NCI-H524 (cell line): ENCODE measurements at places on chromosomes 3 and 15.

DNA sequence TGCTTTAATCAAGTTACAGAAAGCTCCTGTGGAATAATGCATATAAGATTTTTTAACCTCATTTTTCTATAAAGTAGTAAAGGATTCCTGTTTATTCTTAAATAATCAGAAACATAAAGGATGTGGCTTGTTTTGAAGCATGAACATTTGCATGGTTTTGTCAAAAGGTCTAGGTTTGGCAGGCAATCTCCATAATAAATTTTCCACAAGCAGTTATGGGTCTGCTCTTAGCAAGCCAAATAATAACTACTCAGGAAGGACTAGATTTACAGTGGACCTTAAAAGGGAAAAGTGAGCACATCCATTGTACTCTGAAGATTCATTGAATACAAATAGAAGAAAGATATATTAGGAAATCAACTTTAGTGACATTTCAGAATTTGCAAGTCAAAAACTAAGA lies 407.3 kb upstream of the CBLB start:
- DNase-seq, result no peak

DNA sequence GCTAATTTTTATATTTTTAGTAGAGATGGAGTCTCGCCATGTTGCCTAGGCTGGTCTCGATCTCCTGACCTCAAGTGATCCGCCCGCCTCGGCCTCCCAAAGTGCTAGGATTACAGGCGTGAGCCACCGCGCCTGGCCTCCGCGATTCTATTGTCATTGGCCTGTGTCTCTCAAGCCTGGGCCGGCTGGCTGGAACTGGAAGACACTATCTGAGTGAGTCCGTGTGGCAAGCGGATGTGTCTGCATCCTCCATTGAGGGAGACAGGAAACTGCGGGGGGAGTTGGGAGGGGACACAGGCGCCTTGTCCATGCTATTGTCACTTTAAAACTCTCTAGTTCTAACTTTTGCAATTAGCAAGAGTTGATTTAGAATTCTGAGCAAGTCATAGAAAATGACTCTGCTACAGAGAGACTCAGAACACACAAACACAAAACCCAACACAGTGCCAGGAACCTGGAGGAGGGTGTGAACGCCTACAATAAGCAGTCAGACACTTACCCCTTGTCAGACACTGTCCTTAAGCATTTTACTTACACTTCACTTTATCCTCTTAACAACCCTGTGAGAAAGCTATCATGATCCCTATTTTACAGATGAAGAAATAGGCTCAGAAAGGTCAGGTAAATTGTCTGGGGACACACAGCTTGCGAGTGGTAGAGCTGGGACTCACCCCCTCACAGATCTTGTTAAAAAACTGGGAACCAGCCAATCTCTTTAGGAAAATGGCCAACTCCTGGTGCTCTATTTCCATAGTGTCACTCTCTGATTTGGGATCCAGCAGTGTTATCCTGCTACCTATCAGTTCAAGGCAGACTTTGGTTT lies 38.7 kb downstream of the ANP32A start:
- DNase-seq, result no peak

DNA sequence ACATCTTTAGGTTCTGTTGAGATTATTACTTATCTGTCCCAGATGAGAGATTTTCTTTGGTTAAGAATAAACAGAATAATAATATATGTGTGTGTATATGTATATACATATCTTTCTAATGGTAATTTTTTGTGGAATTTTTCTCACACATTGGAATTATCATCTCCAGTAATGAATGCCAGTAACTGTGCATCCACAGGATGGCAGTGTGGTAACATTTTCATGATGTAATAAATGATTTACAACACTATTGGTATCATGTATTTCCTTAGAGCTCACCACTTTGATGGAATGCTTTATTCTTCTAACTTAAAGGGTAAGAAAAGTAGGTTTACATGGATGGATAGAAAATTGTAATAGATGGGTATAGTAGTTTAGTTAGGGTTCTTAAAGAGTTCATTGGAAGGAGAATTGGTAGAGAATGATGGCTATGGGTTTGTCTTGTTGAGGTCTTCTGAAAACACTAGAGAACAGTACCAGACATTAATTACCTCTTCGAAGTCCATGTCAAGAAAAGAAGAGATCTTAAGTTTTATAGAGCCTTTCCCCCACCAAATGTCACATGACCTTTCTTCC lies 78.1 kb downstream of the STT3B start:
- DNase-seq, result peak; percentile 6

DNA sequence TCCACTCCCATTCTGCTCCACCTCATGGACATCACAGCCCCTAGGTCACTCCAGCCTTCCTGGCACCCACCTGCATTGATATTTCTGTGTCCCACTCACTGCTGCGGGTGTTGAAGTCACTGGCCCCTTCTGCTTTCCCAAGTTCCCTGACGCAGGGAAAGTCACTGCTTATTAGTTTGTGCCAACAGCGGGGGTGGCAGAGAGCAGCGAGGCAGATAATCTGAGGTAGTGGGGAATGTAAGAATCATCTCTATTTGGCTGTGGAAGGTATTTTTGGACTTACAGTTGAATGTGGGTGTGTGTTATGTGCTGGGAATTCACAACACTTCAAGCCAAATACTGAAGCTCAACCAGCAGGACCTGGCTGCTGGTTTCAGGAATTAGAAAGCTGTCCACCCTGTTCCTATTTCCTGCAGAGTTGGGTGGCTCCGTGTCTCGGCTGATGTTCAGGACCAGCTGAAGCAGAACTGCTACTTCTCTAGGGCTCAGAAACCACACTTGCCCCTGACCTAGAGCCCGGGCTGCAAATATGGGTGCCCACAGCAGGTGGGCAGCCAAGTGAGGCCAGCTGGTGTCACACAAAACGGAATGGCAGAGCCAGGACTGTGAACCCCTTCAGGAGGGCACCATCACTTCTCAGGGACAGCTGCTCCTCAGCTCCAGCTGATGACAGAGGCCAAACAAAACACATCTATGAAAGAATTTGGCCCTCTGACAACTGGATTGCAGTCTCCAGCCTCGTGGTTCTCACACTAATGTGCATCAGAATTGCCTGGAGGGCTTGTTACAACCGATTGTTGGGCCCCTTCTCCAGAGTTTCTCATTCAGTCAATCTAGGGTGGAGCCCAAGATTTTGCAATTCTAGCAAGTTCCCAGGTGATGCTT lies 57.7 kb downstream of the SEMA5B start:
- no peak for DNase-seq

DNA sequence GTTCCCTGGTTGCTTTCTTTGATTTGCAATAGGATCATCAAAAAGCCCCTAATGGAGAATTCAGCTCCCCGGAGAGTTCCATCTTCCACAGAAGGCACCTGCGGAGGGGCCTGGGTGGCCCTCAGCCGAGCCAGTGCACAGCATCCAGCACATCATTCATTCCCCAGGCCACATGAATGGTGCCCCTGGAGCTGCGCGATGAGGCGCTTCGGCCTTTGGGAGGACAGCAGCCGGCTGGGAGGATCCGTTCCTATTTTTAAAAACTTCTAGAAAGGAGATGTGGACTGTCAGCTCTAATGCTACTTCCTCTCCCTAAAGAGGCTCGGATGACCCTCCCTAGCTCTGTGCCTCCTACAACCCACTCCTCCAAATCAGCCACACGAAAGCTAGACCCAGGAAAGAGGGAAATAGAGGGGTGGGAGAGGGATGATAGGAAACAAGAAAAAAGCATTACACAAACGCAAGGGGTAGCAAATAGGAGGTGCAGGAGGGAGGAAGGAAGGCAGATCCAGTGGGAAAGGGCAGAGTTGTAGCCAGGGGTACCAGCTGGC lies 20.3 kb downstream of the EHD4 start:
- no peak for DNase-seq

DNA sequence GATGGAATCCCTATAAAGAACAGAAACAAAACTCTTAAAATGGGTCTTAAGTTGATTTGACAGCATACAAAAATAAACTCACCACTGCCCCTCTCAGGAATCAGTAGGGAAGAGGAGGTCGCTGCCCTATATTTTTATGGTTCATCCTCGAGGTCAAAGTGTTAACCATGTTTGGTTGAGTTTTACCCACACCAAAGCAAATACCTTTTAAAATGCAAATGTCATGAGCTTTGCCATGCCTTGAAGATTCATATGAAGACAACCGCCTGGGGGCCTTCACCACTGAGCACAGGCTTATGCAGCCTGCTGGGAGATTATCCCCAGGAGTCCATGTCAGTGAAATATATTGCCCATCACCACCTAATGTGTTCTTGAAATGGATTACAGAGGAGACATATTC lies 66.1 kb downstream of the GLB1 start:
- no peak for DNase-seq

- DNase-seq, result no peak
Observed at GRCh38 chr15:73424506-73424905, 18.5 kb upstream of the REC114 start.

DNA sequence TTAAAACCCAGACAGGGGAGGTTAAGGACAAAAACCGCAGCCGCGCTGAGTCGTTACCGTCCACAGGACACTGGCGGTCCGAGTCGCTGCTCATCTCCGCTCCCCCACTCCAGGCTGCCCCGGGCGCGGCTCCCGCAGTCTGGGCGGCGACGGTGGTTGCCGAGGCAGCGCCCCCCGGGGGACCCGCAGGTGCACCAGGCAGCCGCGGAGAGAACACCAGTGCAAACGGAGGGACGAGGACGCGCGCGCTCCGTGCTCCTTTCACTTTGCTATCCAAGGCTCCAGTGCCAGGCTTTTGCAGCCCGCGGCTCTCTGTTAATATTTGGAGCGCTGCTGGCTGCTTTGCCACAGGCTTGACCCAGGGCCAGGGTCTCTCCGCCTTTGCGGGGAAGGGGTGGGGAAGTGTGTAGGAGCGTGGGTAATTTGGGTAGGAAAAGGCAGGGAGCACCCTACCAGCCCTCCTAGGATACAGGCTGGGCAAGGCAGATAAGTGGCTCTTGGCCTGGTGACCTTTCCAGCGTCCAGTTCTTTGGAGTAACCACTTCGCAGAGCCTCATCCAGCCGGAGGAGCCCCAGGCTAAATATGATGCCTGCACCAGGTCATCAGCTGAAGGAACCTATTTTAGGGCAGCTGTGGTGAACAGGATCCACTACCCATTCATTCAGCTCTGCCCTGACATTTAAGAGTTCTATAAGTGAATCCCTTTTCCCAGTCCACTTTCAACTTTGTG lies at the start of gene GADL1:
Gene GADL1, minus strand, starts transcription at position 141 of the 731 bp plus-strand sequence. Its CDS starts 47 bp downstream, at position 94.
- DNase-seq, result peak; percentile 65

DNA sequence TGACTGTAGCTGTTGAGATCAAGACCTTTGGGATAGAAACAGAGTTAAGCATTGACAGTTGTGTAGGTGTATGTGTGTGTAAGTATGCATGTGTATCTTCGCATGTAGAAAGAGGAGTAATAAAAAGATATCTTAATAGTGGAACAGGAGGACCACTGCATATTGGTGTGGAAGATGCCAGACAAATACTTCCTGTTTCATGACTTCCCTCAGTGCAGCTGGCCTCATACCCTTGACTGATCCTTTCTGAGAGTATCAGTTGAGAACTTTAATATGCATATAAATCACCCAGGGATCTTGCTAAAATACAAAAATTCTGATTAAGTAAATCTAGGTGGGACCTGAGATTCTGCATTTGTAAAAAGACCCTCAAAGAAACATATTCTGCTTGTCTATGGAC lies 8.5 kb upstream of the ZBED2 start:
- no peak for DNase-seq

DNA sequence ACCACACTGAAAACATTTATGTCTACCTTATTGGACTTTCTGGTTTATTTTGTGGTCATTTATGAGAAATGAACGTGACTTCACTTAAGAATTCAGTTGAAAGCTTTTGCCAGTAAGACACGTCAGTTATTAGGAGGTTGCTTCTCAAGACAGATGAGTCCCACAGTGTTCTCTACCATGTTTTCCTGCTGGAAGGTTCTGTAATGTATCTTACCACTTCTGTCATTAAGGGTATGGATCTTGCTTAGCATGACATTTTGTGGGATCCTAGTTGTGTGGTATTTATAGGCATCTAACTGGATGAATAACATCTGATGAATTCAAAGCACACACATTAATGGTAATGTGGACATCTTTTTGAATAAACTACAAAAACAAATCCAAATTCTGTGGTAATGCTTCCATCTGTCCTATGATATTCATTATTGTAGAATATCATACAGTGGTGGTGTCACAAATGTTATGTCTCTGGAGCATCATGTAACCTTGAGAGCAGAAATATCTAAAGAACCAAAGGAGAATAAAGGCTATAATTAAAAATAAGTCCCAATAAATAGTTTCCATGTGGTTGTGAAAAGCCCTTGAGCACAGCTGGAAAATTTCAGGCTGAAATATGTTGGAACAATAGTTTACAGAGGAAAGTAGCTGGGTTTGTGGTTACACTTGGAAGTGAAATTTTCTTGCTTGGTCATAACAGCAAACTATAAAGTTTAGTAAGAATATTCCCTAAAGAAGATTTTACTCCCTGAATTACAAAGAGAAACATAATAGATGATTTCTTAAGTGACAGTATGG lies 61.5 kb downstream of the C3orf38 start:
- DNase-seq, result no peak

DNA sequence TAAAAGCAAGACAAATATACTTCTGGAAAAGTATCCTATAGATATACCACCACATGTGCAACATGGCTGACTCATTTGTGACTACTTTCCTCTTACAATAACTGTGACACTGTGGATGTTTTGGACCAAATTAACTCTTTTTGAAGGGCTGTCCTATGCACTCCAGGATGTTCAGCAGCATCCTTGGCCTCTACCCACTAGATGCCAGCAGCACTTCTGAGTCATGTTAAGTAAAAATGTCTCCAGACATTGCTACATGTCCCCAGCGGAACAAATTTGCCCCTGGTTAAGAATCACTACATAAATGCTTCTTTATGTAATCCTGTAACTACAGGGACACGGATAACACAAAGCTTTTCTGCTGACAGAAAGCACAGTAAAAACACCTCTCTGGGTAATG lies 32.0 kb downstream of the RUVBL1 start:
- no peak for DNase-seq

DNA sequence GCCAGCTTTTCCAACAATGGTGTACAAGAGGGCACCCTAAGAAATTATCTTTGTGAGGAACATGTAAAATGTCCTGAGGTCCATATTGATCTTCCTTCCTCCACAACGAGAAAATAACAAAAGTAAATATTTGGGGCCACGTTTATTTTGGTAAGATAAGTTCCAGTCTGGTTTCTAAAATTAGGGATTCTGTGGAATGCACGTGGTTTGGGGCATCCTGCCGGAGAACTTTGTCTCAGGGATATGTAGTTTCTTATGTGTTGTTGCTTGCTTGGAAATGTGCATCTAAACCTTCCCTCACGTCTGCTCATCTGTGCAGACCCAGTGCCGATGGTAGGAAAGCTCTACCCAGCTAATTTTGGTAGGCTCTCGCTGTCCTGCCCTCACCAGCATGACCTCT lies 62.8 kb downstream of the CTDSPL start:
- no peak for DNase-seq

GRCh38 chr3:126924458-126924857 lies 58.5 kb upstream of the PLXNA1 start:
- DNase-seq, result no peak

- no peak for DNase-seq
Observed at GRCh38 chr3:72177075-72178050, 392.4 kb upstream of the PROK2 start.

DNA sequence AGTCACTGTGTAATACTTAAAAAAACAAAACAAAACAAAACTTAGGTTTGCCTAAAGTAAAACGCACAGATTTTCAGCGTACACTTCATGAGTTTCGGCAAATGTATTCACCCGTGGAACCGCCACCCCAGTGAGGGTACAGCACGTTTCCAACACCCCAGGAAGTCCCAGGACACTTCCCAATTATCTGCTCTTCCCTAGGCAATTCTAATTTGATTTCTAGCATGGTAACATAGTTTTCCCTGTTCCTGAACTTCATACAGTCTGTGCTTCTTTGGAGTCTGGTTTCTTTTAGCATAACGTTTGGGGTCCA lies 497 bp upstream of the CLASP2 start:
- DNase-seq, result no peak
